Fibroblast of lung (primary cell): ENCODE measurements at places on chromosomes 3 and 15.

GRCh38 chr3:155204851-155205250 lies 88.6 kb downstream of the STRIT1 start:
- H3K4me1 ChIP-seq = no peaks in the 10 kb centered on the region
- no peak overlapping the region for H3K4me3 ChIP-seq
- H3K27ac ChIP-seq = no peak overlapping the region
- H3K27me3 ChIP-seq = no peaks in the 10 kb centered on the region

- DNase-seq = no peak
- H3K27ac ChIP-seq = no peak overlapping the region
- no peaks in the 10 kb centered on the region for H3K27me3 ChIP-seq
- peaks cover 27% of the 10 kb centered on the region for H3K4me1 ChIP-seq
Measured at GRCh38 chr3:172176061-172176770, 136.8 kb downstream of the FNDC3B start.

DNA sequence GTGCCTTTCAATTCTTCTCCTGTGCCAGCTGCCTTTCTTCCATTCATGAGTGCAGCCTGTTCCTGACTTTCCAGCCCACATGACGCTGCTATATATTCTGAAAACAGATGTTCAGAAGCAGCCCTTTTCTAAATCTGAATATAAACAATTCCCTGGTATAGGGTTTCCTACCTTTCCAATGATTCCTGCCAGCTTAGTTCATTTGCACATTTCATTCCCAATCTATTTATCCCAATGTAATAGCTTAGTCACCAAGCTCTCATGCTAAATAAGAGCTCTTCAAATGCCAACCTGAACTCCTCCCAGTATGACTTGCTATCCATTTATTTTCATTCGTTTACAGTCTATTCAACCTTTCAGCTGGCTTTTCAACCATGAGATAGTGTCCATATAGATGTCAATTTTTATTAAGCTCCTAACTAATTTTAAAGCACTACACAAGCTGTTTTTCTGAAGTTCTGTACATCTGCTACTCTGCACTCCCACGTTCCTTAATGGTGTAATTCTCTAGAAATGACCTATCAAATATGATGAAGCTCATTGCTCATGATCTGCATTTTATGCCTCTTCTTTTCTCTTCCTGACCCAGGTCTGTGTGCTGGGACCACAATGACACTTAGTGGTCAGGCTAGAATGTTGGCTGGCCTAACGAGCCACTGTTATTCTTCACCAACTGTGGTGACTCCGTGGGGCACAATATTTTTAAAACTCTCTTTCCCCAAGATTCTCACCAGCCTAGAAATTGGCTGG lies 605.0 kb upstream of the TBL1XR1 start:
- no peaks in the 10 kb centered on the region for H3K36me3 ChIP-seq
- peak; percentile 79 for DNase-seq
- H3K4me3 ChIP-seq = no peak overlapping the region
- H3K4me1 ChIP-seq = no peaks in the 10 kb centered on the region
- H3K27me3 ChIP-seq = no peaks in the 10 kb centered on the region
- no peak overlapping the region for H3K27ac ChIP-seq

DNA sequence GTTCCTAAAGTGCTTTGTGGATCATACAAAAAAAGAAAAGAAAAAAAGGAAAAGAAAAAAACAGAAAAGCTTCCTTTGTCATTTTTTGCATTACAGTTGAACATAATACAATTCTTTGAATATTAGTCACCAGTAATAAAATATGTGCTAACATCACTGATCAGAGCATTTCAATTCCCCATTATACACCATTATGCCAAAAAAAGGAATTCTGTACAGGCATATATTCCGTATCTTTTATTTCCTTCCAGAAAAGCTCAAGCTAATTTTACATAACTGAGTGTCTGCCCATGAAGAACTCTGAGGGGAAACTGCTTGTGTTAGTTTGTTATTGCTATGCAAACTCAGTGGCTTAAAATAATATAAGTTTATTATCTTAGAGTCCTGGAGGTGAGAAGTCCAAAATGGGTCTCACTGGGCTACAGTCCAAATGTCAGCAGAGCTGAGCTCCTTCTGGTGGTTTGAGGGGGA lies 377.9 kb downstream of the GAP43 start:
- no peak overlapping the region for H3K4me3 ChIP-seq
- H3K27me3 ChIP-seq = no peaks in the 10 kb centered on the region
- no peak overlapping the region for H3K27ac ChIP-seq
- peak; percentile 17 for DNase-seq

GRCh38 chr3:17551333-17551732 lies 191.1 kb downstream of the TBC1D5 start:
- no peaks in the 10 kb centered on the region for H3K36me3 ChIP-seq
- no peaks in the 10 kb centered on the region for H3K4me1 ChIP-seq
- no peak overlapping the region for H3K27ac ChIP-seq
- H3K27me3 ChIP-seq = no peaks in the 10 kb centered on the region
- no peak for DNase-seq
- no peak overlapping the region for H3K4me3 ChIP-seq

DNA sequence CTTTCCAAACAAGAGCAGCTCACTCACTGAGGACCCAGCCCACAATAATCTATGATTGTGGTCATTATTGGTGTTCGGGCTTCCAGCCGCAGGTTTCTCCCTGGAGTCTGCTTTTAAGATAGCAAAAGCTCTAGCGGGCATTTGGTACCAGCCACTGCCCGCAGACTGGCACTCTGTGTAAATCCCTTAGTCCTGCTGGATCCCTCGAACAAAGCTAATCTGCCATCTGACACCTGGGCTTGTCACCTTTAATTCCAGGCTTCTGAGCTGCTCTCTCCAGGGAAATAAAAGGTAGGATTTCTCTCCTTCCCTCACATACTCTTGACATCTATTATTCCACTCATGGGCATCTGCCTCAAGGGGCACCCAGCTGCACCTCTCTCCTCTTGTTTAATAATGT lies 158.7 kb downstream of the PDCD6IP start:
- DNase-seq = no peak
- H3K27me3 ChIP-seq = no peaks in the 10 kb centered on the region
- H3K4me1 ChIP-seq = no peaks in the 10 kb centered on the region
- H3K36me3 ChIP-seq = no peaks in the 10 kb centered on the region
- no peak overlapping the region for H3K27ac ChIP-seq
- no peak overlapping the region for H3K4me3 ChIP-seq

GRCh38 chr3:19539518-19540392 lies 391.4 kb downstream of the KCNH8 start:
- no peaks in the 10 kb centered on the region for H3K4me1 ChIP-seq
- no peaks in the 10 kb centered on the region for H3K27me3 ChIP-seq
- no peak for DNase-seq
- H3K27ac ChIP-seq = no peak overlapping the region
- H3K4me3 ChIP-seq = no peak overlapping the region

GRCh38 chr3:160950954-160951353 lies 154.2 kb downstream of the B3GALNT1 start:
- no peaks in the 10 kb centered on the region for H3K36me3 ChIP-seq
- H3K27me3 ChIP-seq = no peaks in the 10 kb centered on the region
- no peak overlapping the region for H3K4me3 ChIP-seq

DNA sequence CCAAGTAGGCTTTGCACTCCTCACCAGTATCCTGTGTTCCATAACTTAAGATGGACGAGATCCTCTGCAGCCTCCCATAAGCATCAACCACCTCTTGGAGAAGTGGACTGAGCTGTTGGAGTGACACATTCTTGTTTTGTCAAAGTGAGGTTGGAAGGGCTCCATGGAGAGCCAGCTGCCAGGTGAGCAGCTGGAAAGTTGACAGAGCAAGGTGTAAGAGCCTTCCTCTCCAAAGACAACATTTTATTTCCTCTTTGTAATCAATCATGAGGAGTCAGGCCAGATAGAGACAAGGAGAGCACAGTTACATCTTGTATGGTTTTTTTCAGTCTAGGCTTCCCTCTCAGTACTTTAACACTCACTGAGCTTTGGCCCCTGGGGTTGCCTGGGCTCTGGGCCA lies 5.1 kb downstream of the ABI3BP start:
- H3K4me3 ChIP-seq = no peak overlapping the region
- H3K27me3 ChIP-seq = no peaks in the 10 kb centered on the region
- no peak for DNase-seq
- H3K36me3 ChIP-seq = no peaks in the 10 kb centered on the region
- H3K4me1 ChIP-seq = peaks cover 3% of the 10 kb centered on the region
- no peak overlapping the region for H3K27ac ChIP-seq

- H3K36me3 ChIP-seq = no peaks in the 10 kb centered on the region
- H3K27ac ChIP-seq = no peak overlapping the region
- H3K27me3 ChIP-seq = no peaks in the 10 kb centered on the region
Measured at GRCh38 chr15:90829942-90830440, 38.4 kb upstream of the FURIN start.

GRCh38 chr3:39216176-39216790 lies 23.9 kb upstream of the XIRP1 start:
- no peak overlapping the region for H3K4me3 ChIP-seq
- H3K4me1 ChIP-seq = no peaks in the 10 kb centered on the region
- no peak overlapping the region for H3K27ac ChIP-seq
- H3K27me3 ChIP-seq = peaks cover 4% of the 10 kb centered on the region

DNA sequence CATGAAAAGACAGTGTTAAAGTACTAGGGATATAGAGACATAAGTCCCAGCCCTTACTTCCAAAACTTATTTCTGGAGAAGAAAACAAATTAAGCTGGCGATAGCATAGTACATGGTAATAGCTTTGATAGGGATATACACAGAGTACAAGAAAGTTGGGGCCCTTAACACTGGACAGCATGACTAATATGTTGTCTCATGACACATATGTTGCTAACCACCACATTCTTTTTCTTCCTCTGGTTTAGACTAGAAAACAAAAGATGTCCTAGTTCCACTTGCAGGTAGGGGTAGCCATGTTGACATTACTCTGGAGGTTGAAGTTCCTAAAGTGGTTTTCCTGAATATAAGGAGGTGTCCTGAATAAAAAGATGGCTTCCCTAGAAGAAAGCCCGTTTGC lies 75.3 kb downstream of the RFX7 start:
- no peak overlapping the region for H3K27ac ChIP-seq
- H3K4me3 ChIP-seq = no peak overlapping the region
- no peaks in the 10 kb centered on the region for H3K36me3 ChIP-seq
- no peaks in the 10 kb centered on the region for H3K27me3 ChIP-seq
- no peaks in the 10 kb centered on the region for H3K4me1 ChIP-seq
- peak; percentile 38 for DNase-seq

DNA sequence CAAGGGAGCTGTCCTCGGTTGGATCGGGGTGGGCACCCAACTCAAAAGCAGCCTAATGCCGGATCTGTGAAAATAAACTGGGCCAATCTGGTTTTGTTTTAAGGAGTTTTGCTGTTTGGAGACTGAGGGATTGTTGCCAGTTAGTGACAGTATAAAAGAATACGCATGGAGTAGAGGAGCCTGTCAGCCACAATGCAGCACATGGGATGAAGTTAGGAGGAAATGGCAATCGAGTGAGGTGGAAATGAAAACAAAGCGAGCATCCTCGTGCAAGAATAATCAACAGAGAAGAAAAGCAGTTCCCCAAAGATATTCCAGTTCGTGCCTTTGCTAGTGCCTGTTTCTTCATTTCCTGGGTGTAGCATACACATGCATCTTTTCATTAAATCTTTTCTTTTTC lies 108.4 kb upstream of the RORA start:
- DNase-seq = no peak
- no peak overlapping the region for H3K4me3 ChIP-seq
- H3K27me3 ChIP-seq = no peaks in the 10 kb centered on the region
- H3K27ac ChIP-seq = no peak overlapping the region
- no peaks in the 10 kb centered on the region for H3K36me3 ChIP-seq
